Brain microvascular endothelial cell (primary cell): ENCODE measurements at places on chromosomes 6 and 20.

GRCh38 chr6:57247603-57248002 is 25.5 kb upstream of the RAB23 start:
- no peak for DNase-seq

- peak; percentile 67 for DNase-seq
These were observed 16.1 kb downstream of the TTPAL start for GRCh38 chr20:44491635-44492395.

- DNase-seq = no peak
These were observed 70.8 kb downstream of the PTPN1 start for GRCh38 chr20:50580842-50581544.

- no peak for DNase-seq
These were observed 8.7 kb upstream of the FAM135A start for GRCh38 chr6:70404658-70405057.

DNA sequence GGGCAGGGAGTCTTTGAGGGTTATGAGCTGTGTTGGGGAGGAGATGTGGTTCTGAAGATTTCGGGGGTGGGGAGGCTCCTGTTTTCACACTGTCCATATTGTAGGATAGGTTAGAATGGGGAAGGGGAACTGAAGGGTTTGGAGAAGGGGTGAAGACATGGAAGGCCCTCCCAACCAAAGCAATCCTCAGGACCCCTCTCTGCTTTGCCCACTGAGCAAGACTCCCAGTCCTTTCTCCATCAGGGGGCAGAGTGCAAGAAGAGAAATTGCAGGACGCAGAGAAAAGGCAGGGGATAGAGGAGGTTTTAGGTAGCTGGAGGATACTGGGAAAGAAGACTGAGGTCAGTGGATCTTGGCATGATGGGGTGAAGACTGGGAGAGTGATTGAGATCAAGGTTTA is 3.9 kb downstream of the SYNGAP1 start:
- DNase-seq = no peak

- DNase-seq = peak; percentile 69
These were observed 10.1 kb downstream of the IL17F start for GRCh38 chr6:52233975-52234823.
